ENCODE measurements at places on chromosomes 7 and 10.

GRCh38 chr10:93475871-93476270 lies 6.3 kb downstream of the MYOF start:
- H3K4me1 ChIP-seq = no peaks in the 10 kb centered on the region
- no peaks in the 10 kb centered on the region for H3K36me3 ChIP-seq
- no peaks in the 10 kb centered on the region for H3K27me3 ChIP-seq
- no peak for DNase-seq
- no peak overlapping the region for H3K4me3 ChIP-seq
- no peak overlapping the region for H3K27ac ChIP-seq

DNA sequence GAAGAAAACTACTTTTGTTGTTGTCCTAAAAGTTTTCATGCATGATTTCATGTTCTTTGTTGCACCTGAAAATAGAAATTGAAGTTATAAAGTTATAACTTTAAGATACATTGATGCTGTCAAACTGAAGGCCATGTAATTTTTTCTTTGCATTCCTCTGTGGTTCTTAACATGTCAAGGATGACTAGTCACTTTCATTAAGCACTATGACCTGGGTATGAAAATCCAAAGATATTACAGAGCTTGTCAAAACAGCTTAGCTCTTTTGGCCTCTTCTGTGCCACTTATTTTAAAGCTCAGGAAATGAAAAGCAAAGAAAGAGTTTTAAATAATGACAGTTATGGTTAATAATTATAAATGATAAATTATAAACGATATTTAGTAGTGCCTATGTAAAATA lies 241.6 kb upstream of the CACNA2D1 start:
- H3K27me3 ChIP-seq = no peaks in the 10 kb centered on the region
- H3K27ac ChIP-seq = no peak overlapping the region
- DNase-seq = no peak
- no peak overlapping the region for H3K4me3 ChIP-seq

DNA sequence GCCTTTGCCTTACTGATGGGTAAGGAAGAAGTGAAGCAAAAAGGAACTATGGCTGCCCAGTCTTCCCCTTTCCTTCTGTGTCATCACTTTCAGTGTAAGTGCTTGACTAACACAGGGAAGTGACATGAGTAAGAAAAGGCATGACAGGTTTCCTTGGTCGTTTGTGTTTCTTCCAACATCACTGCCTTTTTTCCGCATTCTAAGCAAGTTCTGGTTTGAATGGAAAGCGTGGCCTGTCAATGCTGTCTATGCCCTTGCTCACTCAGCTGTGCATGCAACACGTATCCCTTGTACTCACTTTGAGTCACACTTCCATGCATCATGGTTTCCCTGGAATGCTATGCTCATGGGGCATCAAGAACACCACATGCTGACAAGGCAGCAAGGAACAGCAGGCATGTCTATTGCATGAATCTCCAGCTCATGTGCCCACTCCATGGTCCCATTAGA lies 111.8 kb downstream of the OAT start:
- H3K36me3 ChIP-seq = no peaks in the 10 kb centered on the region
- no peak for DNase-seq
- no peak overlapping the region for H3K27ac ChIP-seq
- no peak overlapping the region for H3K4me3 ChIP-seq
- no peaks in the 10 kb centered on the region for H3K27me3 ChIP-seq
- no peaks in the 10 kb centered on the region for H3K4me1 ChIP-seq

DNA sequence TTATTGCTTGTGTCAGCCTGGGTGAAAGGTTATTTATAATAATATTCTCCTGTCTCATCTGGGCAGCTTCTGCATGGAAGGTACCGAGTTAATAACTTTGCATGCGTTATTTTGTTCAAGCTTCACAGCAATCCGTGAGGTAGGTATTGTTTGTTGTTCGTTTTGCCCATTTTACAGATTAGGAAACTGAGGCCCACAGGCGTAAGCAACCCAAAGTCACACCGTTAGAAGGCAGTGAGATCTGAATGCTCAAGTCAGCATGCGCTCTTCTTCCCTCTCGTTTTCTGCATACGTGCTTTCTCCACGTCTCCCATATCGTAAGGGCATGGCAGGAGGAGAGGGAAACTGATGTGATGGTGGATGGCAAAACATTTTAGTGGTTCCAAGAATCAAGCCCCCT lies 34.1 kb downstream of the LHPP start:
- H3K4me1 ChIP-seq = no peaks in the 10 kb centered on the region
- no peak overlapping the region for H3K27ac ChIP-seq

- H3K27me3 ChIP-seq = no peaks in the 10 kb centered on the region
- H3K36me3 ChIP-seq = no peaks in the 10 kb centered on the region
- H3K4me3 ChIP-seq = no peak overlapping the region
- H3K4me1 ChIP-seq = no peaks in the 10 kb centered on the region
- no peak for DNase-seq
Observed at GRCh38 chr10:36441557-36441956, 683.8 kb upstream of the ANKRD30A start.

DNA sequence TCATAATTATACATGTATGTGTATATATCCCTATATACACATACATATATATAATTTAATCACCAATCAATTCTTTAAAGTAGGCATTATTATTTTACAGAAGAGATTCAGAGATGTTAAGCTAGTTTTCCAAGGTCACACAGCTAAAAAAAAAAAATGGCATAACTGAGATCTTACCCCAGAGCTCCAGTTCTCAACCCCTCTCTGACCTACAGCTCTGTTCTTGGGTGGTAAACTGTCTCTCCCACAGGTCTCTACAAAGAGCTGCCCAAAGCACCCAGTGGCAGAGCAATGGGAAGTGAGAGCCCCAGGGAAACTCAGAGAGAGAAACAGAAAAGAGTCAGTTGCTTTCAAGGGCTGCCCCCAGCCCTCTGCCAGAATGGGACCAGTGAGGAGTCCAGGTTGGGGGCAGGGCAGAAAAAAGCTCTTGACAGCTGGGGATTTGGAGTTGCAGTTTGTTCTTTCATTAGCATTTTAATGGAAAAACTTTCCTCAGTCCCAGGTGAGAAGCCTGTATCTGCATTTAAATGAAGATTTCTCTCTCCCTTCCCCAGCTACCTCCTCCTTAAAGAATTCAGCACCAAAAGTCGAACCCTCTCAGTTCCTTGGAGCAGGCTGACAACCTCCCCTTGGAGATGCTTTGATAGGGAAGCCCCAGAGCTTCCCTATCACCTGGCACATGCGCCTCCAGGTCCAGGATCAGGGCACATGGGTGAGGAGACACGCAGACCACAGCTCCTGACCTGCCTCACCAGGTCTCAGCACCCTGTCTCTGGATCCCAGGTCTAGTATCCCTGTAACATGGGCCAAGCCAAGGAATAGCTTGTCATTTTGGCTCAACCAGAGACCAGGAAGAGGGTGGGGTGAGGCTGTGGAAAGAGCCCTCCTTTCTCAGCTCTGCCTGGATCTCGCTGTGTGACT lies 388.1 kb downstream of the PLXNA4 start:
- no peaks in the 10 kb centered on the region for H3K4me1 ChIP-seq
- no peak overlapping the region for H3K4me3 ChIP-seq
- DNase-seq = no peak
- no peaks in the 10 kb centered on the region for H3K27me3 ChIP-seq
- no peak overlapping the region for H3K27ac ChIP-seq

DNA sequence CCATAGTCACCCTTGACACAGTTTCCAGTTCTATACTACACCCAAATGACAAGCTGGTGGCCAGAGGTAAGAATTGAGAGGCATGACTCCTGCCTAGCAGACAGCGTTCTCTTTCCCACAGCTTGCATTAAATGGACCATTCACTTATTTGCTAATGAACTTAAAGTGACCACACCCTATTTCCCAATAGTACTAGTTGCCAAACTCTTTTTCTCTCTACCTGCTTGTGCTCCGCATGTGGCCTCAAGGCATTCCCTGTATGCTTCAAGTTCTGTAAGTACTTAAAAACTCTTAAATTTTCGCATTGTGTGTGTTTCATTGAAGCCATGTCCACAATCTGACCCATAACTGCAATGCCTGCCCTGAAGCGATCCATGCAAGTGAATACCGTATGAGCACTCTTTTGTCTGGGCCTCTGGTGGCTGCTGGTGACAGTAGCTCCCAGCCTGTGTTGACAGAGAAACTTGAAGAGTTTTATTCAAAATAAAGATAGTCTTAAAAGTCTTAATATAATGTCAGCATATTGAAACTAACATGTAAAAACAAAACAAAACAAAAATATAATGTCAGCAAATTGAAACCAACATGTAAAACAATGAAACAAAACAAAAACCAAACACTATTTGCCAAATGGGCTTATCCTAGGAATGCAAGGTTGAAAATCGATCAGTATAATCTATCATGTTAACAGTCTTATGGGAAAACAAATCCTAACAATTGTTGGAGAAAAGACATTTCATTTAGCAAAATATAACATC lies 73.6 kb downstream of the CCSER2 start:
- DNase-seq = no peak
- H3K4me1 ChIP-seq = peaks cover 4% of the 10 kb centered on the region
- H3K27me3 ChIP-seq = no peaks in the 10 kb centered on the region
- H3K27ac ChIP-seq = no peak overlapping the region
- no peaks in the 10 kb centered on the region for H3K36me3 ChIP-seq

GRCh38 chr7:28128608-28129007 lies 52.0 kb downstream of the JAZF1 start:
- DNase-seq = no peak
- no peak overlapping the region for H3K27ac ChIP-seq
- H3K4me1 ChIP-seq = no peaks in the 10 kb centered on the region
- no peaks in the 10 kb centered on the region for H3K27me3 ChIP-seq
- no peak overlapping the region for H3K4me3 ChIP-seq
- no peaks in the 10 kb centered on the region for H3K36me3 ChIP-seq

DNA sequence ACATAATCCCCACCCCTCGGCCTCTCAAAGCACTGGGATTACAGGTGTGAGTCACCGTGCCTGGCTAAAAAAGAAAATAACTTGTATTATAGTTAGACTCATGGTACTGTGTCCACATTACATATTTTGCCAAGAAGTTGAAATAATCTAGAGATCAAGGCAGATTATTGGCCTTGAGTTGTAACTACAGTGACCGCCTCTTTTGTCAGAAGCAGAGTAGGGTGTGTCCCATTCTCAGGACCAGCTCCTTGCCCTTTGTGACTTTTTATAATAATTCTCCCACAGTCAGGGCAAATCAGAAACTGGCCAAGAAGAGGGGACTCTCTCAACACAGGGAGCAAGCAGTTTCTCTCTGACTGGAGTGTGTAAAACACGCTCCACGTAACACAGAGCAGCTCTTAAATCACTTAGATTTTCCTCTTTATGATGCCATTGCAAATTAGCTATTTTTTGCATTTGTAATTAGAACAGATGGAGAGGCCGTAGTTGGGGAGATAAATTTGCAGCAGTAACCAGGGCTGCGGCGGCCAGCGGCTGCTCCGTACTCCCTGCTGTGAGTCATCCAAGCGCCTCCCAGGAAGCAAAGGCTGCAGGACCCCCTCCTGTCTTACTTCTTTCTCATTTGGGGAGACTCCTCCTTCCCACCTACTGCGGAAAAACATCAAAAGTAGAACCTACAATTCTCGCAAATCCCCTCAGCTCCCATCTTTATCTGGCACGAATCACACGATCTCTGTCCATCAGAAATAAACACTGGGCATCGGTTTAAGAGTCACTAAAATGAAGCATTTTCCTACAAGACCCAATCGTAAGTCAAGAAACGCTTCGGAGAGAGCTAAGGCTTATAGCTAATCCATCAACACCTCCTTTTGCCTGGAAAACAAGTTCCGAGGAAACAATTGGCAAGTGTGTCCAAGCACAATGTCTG lies 32.1 kb upstream of the MSRB2 start:
- DNase-seq = no peak
- no peaks in the 10 kb centered on the region for H3K27me3 ChIP-seq
- H3K4me1 ChIP-seq = no peaks in the 10 kb centered on the region
- H3K27ac ChIP-seq = no peak overlapping the region
- no peak overlapping the region for H3K4me3 ChIP-seq
- no peaks in the 10 kb centered on the region for H3K36me3 ChIP-seq

DNA sequence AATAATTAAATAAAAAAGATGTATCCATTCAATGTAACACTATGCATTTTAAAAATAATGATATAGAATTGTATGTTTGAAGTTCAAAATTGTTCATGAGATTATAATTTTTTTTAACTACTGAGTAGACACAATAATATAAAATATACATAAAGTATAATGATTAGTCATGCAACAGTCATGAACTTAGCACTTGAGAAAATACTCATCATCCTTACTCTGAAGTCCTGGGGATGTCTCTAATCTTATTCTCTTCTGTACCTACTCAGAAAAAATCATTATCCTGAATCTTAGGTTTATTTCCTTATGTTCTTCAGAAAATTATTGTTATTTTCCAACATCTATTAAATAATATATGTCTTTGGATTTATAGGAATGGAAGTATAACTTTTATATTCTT lies 26.4 kb upstream of the IKZF1 start:
- no peak overlapping the region for H3K27ac ChIP-seq
- no peaks in the 10 kb centered on the region for H3K36me3 ChIP-seq
- DNase-seq = no peak

DNA sequence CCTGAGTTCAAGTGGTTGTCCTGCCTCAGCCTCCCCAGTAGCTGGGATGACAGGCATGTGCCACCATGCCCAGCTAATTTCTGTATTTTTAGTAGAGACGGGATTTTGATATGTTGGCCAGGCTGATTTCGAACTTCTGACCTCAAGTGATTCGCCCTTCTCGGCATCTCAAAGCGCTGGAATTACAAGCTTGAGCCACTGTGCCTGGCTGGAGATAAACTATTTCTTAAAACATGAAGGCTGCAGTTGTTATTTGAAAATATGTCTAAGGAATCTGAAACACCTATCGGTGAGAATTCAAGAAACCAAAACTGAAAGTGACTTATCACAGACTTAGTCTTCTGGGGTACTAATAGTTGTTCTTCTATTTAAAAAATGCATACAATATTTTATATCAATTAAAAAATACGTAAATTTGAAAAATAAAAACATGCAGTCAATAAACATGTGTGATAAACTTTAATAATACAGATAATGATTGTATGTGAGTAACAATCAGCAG lies 176.9 kb upstream of the PRSS58 start:
- no peak for DNase-seq
- H3K27me3 ChIP-seq = no peaks in the 10 kb centered on the region
- peak overlapping the region; percentile 52 for H3K4me3 ChIP-seq
- peak overlapping the region; percentile 40 for H3K27ac ChIP-seq
- peaks cover 6% of the 10 kb centered on the region for H3K4me1 ChIP-seq
- H3K36me3 ChIP-seq = no peaks in the 10 kb centered on the region

DNA sequence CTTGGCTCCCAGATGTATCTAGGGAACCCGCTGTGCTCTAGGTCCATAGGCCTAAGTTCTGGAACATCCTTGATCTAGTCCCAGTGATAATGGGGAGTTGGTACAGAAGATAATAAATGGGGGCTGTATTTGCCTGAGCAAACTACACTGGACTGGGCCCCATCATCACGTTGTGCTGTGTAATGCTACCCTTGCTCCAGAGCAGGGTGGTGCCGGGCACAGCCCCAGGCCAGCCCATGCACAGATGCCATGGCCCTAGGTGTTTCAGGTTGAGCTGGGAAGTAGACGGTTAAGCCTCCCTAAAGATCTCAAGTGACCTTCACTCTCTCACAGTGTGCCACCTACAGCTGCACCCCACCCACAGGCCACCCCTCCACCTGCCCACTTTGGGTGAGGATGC lies 53.2 kb downstream of the STRA8 start:
- H3K27ac ChIP-seq = no peak overlapping the region
- H3K4me3 ChIP-seq = no peak overlapping the region
- no peak for DNase-seq

Measured in naive thymus-derived CD4-positive, alpha-beta T cell (primary cell).